ENCODE measurements at places on chromosomes 12 and 14. TPM values are rescaled to one million over a fixed set of nuclear protein-coding genes. Genes with fewer than 3 reads are reported as not detected.
A peak's percentile ranks its signal among the peaks of the same experiment; 100 is the strongest.

The GNS gene
- polyA plus RNA-seq, result 21.2 TPM

The LIN7A gene
- 0.57 TPM for polyA plus RNA-seq

The HDAC7 gene
- polyA plus RNA-seq, result 130 TPM

The FAM181A gene
- polyA plus RNA-seq, result 0.11 TPM

The GUCY2C gene
- polyA plus RNA-seq, result 0.14 TPM

The MDM2 gene
- 121 TPM for polyA plus RNA-seq

The TAS2R7 gene
- not detected for polyA plus RNA-seq

The SSPN gene
- polyA plus RNA-seq, result 6.0 TPM

The ALX1 gene
- 0.05 TPM for polyA plus RNA-seq

The TPCN1 gene
- 16.7 TPM for polyA plus RNA-seq

The CMKLR1 gene
- polyA plus RNA-seq, result 4.5 TPM

GRCh38 chr14:30621354-30621939 is 672 bp upstream of the SCFD1 start:
- no peak for DNase-seq

DNA sequence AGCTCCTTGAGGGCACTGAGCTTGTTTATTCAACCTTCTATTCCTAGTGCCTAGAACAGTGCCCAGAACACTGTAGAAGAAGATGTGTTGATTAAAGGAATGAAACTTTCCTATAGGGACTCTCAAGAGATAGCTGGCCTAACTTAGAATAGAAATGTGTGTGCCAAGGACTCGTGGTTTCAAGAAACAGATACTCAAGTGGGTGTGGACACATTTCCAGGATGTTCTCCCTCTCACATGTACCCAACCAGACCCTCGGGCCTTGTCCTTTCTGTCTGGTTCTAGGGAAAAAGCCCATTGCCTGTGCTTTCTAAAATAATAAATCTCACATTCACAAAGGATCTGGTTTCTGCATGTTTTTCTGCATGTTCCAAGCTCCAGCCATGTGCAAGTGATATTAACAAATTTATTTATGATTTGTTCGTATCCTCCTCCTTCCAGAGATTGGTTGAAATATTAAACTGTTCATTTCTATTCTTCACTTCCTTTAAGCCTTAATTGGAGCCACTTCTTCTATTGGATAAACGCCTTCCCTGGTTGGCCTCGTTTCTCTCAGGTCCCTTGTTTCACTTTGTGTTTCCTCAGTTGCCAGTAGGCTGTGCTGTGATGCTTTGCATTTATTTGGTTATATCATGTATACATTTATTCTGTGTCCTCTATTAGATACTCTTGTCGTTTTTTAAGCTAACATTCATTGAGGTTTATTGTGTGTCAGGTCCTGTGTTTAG is 89.8 kb downstream of the CRADD start:
- peak; percentile 65 for DNase-seq

GRCh38 chr14:75175677-75176141 is 703 bp downstream of the TMED10 start:
- no peak for DNase-seq

GRCh38 chr12:124578445-124578844 is 11.0 kb upstream of the NCOR2 start:
- DNase-seq, result no peak

DNA sequence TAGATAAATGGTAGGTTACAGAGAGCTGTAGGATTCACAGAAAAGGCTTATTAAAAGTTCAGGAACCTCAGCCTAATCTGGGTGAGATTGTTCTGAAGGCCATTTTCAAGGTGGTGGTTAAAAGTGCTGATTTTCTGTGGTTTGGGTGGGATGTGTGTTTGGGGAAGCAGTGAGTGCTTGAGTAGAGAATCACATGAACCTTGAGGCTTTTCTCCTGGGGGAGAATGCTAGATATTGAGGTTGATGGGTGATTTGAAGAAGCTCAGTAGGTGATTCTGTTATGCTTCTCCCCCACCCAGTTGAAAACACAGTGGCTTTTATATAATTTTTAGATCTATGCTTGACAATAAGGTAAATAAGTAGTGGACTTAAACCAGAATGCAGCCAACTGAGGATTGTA is 420.9 kb downstream of the PCNX1 start:
- DNase-seq, result no peak

DNA sequence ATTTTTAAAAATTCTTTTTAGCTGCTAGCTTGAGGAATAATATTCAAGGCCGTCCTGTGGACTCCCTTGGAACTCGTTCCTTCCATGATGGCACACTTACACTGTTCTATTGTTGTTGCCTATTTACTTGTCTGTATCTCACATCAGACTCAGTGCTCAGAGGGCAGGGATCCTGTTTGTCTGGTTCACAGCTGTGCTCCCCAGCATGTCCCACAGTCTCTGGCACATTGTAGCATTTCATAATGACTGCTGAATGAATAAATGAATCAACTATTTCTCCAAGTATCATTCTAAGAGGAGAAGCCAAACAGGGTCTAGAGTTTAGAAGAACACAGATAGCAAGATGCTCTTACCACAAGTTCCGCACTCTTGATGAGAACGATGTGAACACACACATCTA is 48.0 kb downstream of the NTN4 start:
- no peak for DNase-seq

DNA sequence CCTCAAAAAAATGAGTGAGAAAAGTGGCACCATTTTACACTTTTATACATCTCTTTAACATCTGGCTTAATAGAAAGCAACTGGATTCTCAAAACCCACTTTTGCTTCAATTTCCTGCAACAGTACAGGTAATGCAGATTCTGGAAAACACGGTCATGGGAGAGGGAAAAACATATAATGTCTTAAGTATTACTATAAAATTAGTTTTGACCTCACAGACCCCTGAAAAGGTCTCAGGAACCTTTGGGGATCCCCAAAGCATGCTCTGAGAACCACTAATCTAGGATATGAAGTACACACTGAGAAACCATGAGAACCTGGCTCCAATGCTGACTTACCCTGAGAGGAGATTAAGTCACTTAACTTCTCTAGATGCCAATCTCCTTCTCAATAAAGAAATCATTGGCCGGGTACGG is 64.7 kb downstream of the PPP2R5E start:
- DNase-seq, result no peak

DNA sequence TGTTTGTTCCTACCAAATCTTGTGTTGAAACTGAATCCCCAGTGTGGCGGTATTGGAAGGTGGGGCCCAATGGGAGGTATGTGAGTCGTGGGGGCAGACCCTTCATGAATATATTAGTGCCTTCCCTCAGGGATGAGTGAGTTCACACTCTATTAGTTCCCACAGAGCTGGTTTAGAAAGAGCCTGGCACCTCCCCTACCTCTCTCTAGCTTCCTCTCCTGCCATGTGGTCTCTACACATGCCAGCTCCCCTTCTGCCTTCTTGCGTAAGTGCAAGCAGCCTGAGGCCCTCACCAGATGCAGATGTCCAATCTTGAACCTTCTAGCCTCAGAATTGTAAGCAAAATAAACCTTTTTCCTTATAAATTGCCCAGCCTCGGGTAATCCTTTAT is 105.8 kb downstream of the SPTSSA start:
- no peak for DNase-seq

DNA sequence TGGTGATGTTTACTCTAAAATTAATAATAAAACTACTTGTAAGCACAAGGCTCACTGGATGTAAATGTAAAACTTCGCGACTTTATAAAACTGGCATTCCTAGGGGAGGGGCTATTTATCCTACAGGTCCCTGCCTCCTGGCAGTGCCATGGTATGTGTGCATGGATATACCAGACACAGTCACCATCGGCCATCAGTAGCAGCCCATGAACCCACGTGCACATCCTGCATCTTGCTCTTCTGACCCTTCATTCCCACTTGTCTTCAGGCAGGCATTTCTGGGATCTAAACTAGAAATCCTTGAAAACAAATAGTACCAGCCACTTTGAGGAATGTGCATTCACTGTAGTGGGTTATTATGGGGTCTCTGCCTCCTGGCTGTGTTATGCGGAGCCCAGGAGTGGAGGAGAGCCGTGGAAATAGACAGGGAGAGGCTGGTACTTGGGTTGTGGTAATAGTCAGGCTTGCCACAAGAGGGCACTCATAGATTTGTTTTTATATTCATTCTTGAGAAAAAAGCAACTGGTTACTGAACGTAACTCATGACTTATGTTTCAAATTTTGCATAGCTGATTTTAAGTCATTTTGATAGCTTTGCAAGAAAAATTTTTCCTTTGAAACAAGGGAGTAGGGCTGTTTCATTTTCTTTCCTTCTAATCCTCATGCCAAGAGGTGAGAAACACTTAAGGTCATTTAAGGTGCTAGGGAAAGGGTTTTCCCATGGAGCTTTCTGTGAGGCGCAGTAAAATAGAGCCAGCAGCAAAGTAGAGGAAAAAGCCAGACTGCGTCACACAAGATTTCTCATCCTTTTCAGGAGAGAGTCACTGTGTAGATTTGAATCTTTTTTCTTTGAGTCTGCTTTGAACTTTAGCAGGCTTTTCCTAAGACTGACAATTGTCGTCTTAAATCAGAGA is 17.4 kb upstream of the GALNT16 start:
- peak; percentile 47 for DNase-seq

DNA sequence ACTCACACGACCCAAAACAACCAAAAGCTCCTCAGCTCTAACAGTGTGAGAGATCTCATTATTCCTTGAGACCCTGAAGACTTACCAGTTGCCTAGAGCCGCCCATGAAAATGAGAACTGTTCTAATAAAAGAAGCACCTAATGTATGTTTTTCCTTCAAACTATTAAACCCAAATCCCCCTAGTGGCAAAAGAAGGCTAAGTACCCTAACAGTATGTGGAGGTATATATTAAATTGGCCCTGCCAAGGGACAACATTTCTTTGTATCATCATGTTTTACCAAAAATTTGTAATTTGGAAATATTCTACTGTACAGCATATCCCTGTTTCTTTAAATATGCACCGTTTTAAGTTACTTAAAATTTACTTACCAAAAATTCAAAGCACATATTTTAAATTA is 38.0 kb upstream of the PPFIA2 start:
- DNase-seq, result no peak

GRCh38 chr14:80560800-80561657 is 349.7 kb upstream of the DIO2 start:
- no peak for DNase-seq

- DNase-seq, result no peak
Measured at GRCh38 chr12:68490476-68490875, 120.2 kb upstream of the RAP1B start.

GRCh38 chr12:102417055-102417454 is 63.3 kb downstream of the IGF1 start:
- no peak for DNase-seq
